GM23338 (cell line): ENCODE measurements at places on chromosomes 4 and X.
A peak's percentile ranks its signal among the peaks of the same experiment; 100 is the strongest.

DNA sequence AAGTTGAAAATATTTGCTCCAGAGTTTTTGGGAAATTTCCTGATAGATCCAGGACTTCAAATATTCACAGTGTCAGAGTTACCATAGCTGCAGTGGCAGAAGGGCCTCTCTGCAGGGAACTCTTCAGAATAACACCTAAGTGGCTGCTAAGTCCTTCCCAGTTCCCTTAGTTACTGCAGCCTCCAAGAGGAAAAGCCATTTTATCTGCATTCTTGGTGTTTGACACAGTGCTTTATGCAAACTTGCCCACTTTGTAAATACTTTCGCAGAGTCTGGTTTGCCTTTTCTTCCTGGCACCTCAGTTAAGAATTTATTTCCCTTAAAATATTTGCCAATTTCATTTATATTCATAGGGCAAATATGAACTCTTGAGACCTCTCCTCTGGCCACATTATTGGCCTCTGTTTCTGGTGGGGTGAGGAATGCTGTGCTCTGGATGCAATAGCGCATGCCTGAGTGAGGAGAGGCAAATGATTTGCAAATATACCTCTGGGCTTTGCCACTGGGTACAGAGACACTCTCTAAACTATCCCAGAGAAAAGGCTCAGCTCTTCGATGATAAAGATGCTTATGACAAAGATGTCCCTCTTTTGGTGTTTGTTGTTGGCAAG lies 566.3 kb upstream of the NR3C2 start:
- DNase-seq, result peak; percentile 37

- DNase-seq, result no peak
Measured at GRCh38 chr4:98605216-98605615, 53.2 kb downstream of the TSPAN5 start.

GRCh38 chr4:20395160-20395773 lies 143.6 kb downstream of the SLIT2 start:
- DNase-seq, result peak; percentile 88

DNA sequence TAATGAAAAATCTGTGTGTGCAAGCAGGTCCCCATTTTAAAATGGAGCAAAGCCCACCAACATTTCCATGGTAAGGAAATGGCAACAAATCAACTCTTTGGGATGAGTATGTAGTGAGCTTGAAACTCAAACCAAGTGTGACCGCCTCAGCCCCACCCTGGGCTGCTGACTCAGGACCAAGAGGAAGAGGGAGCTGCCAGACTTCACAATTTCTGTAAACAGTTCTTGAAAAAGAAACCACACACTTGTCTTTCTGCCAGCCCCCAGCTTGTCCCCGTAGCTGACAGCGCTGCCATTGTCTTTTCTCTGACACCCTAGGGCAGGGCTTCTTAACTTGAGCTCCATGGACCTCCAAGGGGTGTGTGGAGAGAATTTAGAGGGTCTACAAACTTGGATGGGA lies 10.3 kb downstream of the RTL5 start:
- DNase-seq, result no peak

DNA sequence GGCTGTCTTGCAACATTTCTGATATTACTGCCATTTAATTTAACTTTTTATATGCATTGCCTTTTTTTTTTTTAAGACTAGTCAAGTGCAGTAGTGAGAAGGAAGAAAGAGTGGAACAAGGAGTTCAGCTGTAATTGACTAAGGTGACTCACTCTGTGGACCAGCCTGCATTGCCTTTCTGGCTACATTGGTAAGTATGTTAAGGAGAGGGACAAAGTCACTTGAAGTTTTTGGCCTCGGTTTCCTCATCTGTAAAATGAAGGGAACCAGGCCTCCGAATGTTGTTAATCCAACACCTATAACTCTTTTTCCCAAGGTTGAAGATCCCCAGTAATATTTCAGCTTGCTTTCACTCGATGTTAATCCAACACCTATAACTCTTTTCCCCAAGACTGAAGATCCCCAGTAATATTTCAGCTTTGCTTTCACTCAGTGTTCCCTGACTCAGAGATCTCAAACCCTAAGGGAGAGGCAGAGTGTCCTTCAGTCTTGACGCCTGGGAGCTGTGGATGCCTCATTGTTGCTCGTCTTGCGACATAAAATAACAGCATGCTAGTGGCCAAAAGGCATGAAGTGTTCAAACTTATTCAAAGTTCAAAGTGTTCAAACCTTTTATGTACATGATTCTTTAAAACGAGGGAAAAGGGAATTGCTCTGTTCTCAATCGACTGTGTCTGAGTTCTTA lies 102.0 kb downstream of the SORBS2 start:
- no peak for DNase-seq

DNA sequence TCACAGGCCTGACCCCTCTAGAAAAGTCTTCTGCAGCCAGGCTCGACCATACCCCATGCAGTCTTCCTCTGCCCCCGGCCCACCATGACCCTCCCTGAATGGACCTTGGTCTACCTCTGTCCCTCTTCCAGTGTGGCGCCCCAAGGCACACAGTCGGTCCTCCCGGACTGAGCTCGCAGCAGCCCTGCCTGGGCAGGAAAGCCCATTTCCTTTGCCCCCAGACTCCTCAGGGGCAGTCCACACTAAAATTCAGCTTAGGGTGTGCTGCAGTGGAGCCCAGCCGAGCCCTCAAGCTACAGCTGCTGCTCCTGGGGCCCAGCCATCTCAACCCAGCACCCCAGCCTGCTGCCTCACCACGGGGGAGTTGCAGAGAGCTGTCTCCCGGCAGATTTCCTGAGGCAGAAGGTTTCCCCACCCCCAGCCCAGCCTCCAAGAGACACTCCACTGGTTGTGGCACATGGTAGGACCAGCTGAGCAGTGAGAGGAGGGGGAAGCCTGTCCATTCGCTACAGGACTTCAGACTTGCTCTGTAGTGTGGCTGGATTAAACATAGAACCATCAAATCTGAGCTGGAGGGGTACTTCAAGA lies 37.5 kb upstream of the IQSEC2 start:
- peak; percentile 28 for DNase-seq

DNA sequence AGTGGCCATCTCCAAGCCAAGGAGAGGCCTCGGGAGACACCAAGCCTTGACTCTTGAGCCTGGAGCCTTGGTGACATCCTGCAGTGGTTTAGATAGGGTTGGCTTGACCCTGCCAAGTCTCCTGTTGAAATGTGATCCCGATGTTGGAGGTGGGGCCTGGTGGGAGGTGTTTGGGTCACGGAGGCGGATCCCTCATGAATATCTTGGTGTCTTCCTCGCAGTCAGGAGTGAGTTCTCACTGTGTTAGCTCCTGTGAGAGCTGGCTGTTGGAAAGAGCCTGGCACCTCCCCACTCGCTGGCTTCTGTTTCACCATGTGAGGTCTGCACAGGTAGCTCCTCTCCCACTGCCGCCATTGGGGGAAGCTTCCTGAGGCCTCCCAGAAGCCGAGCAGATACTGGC lies 38.8 kb downstream of the ADRA2C start:
- DNase-seq, result no peak

- DNase-seq, result no peak
Measured at GRCh38 chr4:76526585-76526990, 91.6 kb downstream of the SHROOM3 start.

- no peak for DNase-seq
Measured at GRCh38 chr4:153246446-153247115, 42.3 kb downstream of the TRIM2 start.

DNA sequence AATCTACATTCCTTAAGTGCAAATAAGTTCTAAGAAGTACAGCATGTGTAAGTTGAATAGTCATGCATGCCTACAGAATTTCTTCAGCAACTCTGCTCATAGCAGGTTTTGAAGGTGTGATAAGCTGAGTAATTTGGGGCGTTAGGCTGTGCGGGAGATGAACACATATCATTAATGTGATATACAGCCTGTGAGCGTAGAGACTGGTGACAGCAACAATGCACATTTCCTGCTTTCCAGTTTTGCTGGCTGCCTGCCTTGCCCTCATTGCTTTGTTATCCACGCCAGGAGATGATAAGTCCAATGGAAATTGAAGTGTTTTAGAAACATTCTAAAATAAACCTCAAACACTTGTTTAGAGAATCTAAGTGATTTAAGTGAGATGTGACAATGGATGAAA lies 1709.4 kb downstream of the ARAP2 start:
- no peak for DNase-seq

- no peak for DNase-seq
Measured at GRCh38 chrX:2618516-2618915, 72.6 kb upstream of the CD99 start.

DNA sequence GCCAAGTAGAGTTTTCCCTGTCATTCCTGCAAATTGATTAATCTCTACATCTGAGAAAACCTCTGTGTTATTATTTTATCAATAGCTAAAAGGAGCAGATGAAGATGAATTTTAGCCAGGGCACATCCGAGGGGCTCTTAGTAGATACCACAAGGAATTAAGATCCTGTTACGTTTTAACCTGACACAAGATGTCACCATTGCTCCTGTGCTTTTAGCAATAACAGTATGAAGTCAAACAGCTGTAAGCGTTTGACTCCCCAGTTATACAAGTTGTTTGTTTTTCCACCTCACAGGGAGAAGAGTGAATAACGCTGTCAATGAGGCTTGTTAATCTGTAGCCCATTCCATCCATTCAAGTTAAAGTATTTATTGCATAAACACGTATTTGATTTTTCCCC lies 76.0 kb upstream of the AP1S2 start:
- peak; percentile 64 for DNase-seq

- no peak for DNase-seq
Measured at GRCh38 chrX:136828830-136829229, 48.1 kb upstream of the ARHGEF6 start.

- no peak for DNase-seq
Measured at GRCh38 chr4:56654238-56654632, 26.9 kb downstream of the HOPX start.
